Endothelial cell of umbilical vein (primary cell): ENCODE measurements at places on chromosomes 2 and 18. TPM values are rescaled to one million over a fixed set of nuclear protein-coding genes. Genes with fewer than 3 reads are reported as not detected.

GRCh38 chr2:76748581-76749296, 773.4 kb downstream of the LRRTM4 start:
- H3K27me3 ChIP-seq: no peaks in the 10 kb centered on the region
- H3K36me3 ChIP-seq: no peaks in the 10 kb centered on the region
- H3K4me3 ChIP-seq: no peak overlapping the region
- H3K4me1 ChIP-seq: no peaks in the 10 kb centered on the region

ZNF804A gene
- polyA plus RNA-seq: 0.21 and 0.22 TPM in 2 replicates

DNA sequence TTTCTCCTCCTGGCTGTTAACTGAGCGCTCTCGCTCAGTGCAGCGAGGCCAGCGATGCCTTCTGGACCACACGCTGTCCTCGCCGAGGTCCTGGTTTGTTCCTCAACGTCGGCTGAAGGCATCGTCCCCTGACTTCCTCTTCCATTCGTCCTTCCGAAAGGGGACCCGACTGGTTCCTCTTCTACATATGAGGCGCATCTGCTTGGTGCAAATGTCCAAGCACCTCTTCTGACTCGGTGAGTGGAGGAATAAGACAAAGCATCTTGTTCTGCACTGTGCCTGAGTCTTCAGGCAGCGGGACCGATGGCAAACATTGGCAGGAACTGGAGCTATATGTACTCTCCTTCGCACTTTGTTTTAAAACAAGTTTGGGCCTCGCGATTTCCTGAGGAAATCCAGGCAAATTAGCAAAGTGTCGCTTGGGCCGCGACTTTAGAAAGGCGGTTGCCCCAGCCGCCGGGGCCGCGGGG, 621 bp upstream of the KCNS3 start:
- H3K27me3 ChIP-seq: peaks cover 21% of the 10 kb centered on the region
- peaks cover 4% of the 10 kb centered on the region for H3K4me1 ChIP-seq
- H3K27ac ChIP-seq: no peak overlapping the region
- no peaks in the 10 kb centered on the region for H3K36me3 ChIP-seq
- H3K4me3 ChIP-seq: peak overlapping the region; percentile 17

ZSWIM2 gene
- polyA plus RNA-seq: not detected in 2 replicates

STPG4 gene
- not detected in 2 replicates for polyA plus RNA-seq

IL36A gene
- not detected in 2 replicates for polyA plus RNA-seq

GRCh38 chr2:23008951-23009350, 376.0 kb upstream of the KLHL29 start:
- H3K36me3 ChIP-seq: no peaks in the 10 kb centered on the region
- H3K27me3 ChIP-seq: no peaks in the 10 kb centered on the region
- no peak overlapping the region for H3K27ac ChIP-seq
- DNase-seq: no peak
- no peak overlapping the region for H3K4me3 ChIP-seq
- no peaks in the 10 kb centered on the region for H3K4me1 ChIP-seq

PPP1R1C gene
- 0.18 and 0.26 TPM in 2 replicates for polyA plus RNA-seq

GRCh38 chr18:36337679-36338402, 40.3 kb downstream of the FHOD3 start:
- H3K4me1 ChIP-seq: no peaks in the 10 kb centered on the region
- H3K36me3 ChIP-seq: no peaks in the 10 kb centered on the region
- no peak overlapping the region for H3K4me3 ChIP-seq
- no peak for DNase-seq
- no peaks in the 10 kb centered on the region for H3K27me3 ChIP-seq
- no peak overlapping the region for H3K27ac ChIP-seq

GRCh38 chr2:201257956-201258665, 2.2 kb upstream of the CASP8 start:
- peak overlapping the region; percentile 78 for H3K4me3 ChIP-seq
- no peaks in the 10 kb centered on the region for H3K27me3 ChIP-seq
- H3K36me3 ChIP-seq: no peaks in the 10 kb centered on the region
- peak overlapping the region; percentile 98 for H3K27ac ChIP-seq

DNA sequence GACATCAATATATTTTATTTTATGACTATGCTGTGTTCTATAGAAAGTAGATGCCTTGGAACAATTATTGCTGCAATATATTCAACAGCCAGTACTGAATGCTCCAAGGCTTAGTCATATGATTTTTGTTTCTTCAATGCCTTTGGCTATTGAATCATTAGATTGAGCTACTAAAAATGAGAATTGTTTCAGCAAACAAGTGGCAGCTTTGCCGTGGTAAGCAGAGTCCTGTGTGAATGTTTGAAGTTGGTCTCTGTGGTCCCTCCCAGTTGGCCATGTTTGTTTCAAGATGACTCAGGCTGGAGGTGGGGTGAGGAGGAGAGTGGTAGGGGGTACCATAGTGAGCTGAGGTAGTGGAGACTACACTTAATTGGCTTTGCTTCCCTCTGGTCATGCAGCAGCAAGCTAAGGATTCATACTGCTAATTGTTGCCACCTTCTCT, 198.6 kb upstream of the EPAS1 start:
- no peak overlapping the region for H3K4me3 ChIP-seq
- H3K36me3 ChIP-seq: no peaks in the 10 kb centered on the region
- peak; percentile 49 for DNase-seq
- H3K27ac ChIP-seq: peak overlapping the region; percentile 95
- H3K4me1 ChIP-seq: peaks cover 17% of the 10 kb centered on the region

- H3K27ac ChIP-seq: no peak overlapping the region
- no peak overlapping the region for H3K4me3 ChIP-seq
- no peak for DNase-seq
- H3K4me1 ChIP-seq: peaks cover 36% of the 10 kb centered on the region
Observed at GRCh38 chr2:108575132-108575966, 41.1 kb downstream of the LIMS1 start.

ERBB4 gene
- 0.01 and 0.03 TPM in 2 replicates for polyA plus RNA-seq

DNA sequence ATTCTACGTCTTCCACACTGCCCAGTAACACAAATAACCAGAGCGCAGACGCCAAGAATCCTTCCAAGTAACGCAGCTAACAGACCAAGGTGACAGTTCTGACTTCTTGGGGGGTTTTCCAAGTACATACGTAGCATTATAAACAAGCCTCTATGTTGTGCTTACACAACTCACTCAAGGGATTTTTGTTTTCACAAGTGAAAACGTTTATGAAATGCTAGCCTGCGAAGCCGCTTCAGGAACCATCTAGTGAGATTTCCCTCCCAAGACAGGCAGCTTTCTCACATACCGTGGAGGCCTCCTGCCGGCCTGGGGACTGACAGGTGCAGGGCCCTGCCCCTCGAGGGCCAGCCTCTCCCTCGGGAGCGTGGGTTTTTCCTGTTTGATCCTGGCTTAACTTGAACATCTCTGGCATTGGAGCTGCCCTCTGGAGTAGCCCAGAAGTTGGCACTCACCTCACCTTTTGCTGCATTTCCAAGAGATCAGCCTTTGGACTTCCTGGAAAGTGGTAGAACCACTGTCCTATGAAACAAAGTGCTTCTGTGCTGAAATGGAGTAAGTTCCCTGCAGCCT, 151.1 kb downstream of the MBP start:
- no peak for DNase-seq
- H3K27me3 ChIP-seq: no peaks in the 10 kb centered on the region
- H3K4me3 ChIP-seq: no peak overlapping the region
- no peak overlapping the region for H3K27ac ChIP-seq

DNA sequence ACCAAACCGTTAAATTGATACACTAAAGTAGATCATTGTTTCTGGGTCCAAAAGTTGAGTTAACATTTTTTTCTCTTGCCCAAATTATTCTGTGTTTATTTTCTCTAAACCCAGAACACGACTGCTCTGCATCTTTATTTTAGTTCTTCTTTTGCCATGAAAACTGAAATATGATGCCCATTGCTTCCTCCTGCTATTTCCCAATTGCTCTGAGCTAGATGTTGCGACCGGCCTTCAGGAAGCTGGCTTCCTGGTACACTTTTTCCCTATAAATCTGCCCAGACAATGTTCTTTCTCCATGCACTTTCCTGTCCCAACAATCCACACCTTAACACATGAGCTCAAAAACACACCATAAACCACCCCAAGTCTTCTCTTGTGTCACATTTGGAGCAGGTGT, 501.4 kb downstream of the FBXO15 start:
- H3K36me3 ChIP-seq: no peaks in the 10 kb centered on the region
- DNase-seq: no peak
- no peaks in the 10 kb centered on the region for H3K27me3 ChIP-seq
- H3K4me1 ChIP-seq: no peaks in the 10 kb centered on the region

DNA sequence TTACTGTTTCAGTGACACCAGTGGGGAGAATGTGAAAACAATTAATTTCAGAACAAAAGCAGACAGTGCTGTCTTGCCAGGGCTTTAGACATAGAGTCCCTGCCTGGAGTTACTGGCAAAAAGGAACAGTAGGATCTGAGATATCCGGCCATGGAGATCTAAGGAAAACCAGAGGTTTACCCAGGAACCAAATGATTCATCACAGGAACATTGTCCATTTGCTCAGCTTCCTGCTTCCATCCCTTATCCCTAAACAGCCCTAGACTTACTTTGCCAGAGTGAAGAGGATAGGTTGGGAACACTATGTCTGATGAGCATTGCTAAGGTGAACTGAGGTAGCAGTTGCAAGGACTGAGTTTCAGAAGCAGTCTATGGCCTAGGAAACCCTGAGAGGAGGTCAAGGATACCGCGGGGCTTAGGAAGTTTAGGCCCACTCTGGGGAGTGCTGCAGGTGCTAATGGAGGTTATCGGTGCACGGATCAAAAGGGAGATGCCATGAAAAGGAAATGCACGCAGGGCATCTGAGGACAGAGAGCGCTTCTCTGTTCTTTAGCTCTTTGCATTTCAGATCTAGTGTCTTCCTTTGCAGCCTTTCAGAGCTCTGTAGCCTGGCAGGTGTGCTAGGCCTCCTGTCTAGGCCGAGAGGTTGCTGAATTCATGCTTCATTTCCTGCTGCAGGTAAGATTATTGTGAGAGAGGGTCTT, 223.9 kb downstream of the CDCA7 start:
- no peak overlapping the region for H3K4me3 ChIP-seq
- no peaks in the 10 kb centered on the region for H3K36me3 ChIP-seq
- no peak overlapping the region for H3K27ac ChIP-seq

AMER3 gene
- not detected in 2 replicates for polyA plus RNA-seq

DNA sequence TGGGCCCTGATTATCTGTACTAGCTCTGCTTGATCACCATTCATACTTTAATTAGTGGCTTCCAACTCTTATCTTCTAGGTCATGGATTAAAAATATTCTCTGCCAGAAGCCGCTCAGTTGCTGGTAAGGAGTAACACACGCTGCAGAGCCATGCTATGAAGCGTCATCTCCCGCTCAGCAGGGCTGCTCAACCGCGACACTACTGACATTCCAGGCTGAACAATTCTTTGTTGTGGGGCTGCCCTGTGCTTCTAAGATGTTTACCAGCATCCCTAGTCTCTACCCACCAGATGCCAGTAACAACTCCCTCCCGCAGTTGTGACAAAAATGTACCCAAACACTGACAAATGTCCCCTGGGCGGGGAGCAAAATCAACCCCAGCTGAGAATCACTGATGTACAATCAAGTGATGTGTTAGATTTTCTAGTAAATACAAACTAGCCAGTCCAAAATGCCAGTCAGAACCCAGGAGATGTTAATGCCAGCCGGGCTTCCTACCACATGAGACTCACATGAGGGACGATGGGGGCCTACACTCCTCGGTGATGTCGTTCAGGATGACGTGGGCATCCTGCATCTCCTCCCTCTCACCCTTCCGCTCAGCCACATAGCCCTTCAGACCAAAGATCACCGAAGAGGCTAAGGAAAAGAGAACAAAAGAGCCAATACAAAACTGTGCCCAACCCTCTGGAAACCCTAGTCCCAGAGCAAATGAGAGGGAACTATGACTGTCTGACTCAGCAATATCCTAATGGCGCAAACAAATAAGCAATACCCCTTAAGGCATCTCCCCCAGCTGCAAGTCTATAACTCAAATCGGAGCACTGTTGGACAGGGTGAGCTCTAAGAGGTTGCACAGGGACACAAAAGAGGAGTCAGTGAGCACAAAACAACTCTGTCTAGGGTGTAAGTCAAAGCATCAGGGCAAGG, 15.6 kb downstream of the ILKAP start:
- H3K4me1 ChIP-seq: no peaks in the 10 kb centered on the region
- no peak for DNase-seq
- no peak overlapping the region for H3K4me3 ChIP-seq
- peaks cover 32% of the 10 kb centered on the region for H3K36me3 ChIP-seq
- H3K27me3 ChIP-seq: no peaks in the 10 kb centered on the region

GRCh38 chr2:150860301-150860700, 372.8 kb upstream of the RND3 start:
- H3K4me1 ChIP-seq: no peaks in the 10 kb centered on the region
- DNase-seq: no peak
- no peaks in the 10 kb centered on the region for H3K27me3 ChIP-seq
- H3K36me3 ChIP-seq: no peaks in the 10 kb centered on the region

DNA sequence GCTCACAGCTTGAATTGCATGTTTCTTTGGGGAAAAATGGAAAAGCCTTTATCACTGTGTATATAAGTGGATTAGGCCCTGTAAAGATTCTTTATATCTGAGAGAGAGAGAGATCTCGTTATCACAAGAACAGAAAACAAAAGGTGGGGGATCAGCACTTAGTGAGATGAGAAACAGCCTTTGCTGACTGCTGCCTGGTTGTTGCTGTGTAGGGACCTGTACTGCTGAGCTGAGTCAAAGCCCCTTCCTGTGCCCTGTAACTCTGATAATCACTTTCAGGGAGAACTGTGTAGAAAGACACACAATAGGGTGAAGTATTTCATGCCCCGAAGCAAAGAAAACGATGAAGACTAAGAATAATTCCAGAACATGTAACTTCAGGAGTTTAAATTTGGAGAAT, 30.6 kb upstream of the FAM237A start:
- DNase-seq: no peak
- no peak overlapping the region for H3K27ac ChIP-seq
- no peaks in the 10 kb centered on the region for H3K4me1 ChIP-seq

DNA sequence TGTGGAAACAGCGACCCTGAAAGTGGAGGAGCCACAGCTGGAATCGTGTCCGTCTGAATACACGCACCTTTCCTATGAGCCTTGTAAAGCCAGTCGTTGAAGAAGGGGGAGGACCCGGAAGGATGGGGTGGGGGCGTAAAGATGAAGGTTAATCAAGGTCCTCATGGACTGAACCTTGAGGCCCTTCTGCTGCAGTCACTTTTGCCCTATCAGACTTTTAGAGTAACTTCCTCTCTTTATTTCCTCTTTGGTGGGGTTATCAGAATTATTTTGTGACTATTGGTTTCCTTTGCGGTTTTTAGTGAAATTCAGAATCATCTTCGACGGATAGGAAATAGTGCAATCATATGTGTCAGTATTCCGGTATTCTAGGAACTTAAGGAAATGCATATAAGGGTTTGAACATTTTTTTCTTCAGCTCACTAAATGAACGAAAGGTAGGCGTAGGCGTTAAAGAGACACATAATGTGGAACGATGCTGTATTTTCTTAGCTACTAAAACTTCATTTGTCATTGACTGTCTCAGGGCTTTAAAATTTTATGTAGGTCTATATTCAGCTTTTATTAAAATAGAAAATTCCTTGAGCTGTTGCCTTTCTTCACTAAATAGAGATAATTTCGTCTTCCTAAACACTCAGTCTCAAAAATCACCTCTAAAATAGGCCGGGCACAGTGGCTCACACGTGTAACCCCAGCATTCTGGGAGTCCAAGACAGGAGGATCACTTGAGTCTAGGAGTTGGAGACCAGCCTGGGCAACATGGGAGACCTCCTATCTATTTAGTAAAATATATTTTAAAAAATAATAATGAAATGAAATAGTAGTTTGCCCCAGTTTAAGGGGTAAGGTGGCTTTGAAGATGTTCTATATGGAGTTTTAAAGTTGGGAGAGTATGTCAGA, 1.4 kb upstream of the YES1 start:
- H3K4me1 ChIP-seq: peaks cover 40% of the 10 kb centered on the region
- H3K4me3 ChIP-seq: peak overlapping the region; percentile 80
- H3K27me3 ChIP-seq: no peaks in the 10 kb centered on the region
- DNase-seq: peak; percentile 62
- no peaks in the 10 kb centered on the region for H3K36me3 ChIP-seq
- peak overlapping the region; percentile 90 for H3K27ac ChIP-seq
